ENCODE measurements at places on chromosomes 6 and 20.

- DNase-seq: no peak
Observed at GRCh38 chr6:558089-558488, 98.8 kb downstream of the HUS1B start.

GRCh38 chr6:108243836-108244235 is 17.0 kb downstream of the SNX3 start:
- no peak for DNase-seq

DNA sequence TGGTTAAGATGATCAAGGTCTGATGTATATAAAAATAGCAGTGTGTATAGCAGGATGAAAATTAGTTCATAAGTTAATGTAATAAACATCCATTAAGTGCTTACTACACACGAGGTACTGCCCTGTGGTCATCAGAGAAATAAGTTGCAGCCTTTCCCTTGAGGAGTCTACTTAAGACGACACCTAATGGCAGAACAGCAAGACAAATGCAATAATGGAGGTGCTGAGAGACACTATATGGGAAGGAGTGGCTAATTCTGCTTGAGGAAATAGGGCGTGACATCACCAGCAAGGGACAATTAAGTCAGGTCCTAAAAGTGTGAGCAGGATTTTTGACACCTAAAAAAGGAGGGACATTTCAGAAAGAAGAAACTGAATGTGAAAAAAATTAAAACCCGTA is 75.2 kb downstream of the BACH2 start:
- no peak for DNase-seq

DNA sequence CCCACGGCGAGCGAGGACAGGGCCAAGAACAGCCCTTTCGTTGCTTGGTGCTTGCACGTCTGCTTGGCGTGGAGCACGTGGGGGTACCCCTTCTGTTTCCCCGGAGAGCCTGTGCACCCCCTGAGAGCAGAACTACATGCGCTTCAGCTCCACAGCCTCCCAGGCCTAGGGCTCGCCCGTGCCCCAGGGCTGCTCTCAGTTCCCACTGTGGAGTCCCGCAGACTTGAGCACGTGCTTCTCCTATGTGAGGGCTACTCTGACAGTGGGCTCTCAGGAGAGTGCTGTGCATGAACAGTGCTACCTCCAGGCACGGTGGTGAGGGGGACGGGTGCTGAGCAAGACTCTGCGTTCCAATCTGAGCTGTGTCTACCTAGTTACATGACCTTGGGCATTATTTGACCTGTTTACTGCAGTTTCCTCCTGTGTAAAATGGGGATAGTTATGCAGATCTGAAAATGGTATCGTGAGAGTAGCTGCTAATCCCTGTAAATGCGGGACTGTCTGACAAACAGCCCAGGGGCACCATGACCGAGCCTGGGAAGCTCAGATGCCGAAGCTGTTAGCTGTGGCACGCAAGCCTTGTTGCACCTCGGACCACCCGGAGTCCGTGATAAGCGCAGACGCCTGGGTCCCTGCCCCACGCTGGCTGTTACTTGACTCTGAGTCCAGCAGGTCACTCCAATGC is 82.4 kb downstream of the IRF4 start:
- DNase-seq: no peak

DNA sequence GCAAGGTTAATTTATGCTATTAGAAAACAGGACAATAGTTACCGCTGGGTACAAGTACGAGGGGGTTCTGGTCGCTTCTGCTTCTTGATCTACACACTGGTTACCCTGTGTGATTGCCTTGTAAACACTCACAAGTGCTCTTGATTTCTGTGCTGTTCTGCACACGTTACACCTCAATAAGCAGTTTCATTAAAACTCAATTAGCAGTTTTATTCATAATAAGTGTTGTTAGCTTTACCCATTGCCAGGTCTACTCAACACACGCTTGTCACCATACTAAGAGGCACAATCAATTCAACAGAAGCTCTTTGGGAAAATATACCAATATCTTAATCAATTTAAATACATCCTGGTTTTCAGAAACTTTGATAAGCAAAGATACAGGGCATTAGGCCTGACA is 20.4 kb downstream of the BMP7 start:
- DNase-seq: no peak

DNA sequence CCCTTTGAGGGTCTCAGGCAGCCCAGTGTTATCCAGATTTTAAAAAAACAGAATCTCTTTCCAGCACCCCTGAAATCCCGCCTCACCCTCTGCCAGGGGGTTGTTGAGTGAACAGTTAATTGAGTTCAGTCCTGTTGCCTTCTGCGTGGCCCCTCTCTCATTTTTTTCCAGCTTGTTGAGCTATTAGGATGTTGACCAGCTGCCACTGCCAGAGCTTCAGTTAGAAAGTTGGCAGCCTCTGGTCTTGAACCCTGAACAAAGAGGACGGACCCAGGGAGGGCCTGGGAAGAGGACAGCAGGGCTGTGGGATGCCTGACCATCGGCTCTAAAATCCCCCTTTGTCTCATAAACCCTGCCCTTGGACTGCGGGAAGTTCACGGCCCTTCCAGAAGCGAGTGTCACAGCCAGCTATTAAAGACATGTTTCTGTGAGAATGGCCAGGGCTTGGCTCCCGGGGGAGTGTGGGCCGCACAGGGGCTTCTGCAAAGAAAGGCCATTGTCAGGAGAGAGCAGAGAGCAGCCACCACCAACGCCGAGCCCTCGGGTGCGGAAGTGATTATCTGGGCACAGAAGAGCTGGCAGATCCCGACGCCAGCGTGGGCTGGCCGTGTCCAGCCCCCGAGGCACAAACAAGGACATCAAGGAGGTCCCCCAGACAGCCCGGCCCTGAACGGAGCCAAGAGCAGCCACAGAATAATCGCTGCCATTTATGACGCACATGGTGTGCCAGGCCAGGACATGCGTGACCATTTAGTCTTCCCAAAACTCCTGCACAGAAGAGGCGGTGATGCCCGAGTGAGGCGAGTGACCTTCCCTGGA is 189.0 kb downstream of the ANKRD60 start:
- peak; percentile 73 for DNase-seq

DNA sequence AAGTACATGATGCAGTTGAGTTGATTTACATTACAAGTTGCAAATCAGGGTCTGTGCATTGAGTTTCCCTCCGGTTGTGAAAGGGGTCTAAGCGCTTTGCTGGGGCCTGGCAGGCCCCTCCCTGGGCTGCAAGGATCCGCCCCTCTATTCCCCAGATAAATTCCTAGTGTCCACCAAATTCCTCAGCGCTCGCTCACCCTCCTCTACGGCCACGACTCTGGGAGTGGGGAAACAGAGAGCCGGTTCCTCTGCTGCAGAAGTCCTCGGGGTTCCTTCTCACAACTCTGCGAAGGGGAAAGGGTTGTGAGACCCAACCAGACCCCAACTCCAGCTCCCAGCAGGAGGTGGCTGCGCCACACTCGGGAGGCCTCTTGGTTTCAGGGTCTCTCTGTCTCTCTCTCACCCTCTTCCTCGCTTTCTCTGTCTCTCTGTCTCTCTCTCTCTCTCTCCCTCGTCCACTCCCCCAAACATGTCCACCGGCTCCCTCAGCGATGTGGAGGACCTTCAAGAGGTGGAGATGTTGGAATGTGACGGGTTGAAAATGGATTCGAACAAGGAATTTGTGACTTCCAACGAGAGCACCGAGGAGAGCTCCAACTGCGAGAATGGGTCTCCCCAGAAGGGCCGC is at the start of gene TCF21:
Gene TCF21 (plus strand): TSS at position 185 of the 628 bp plus-strand sequence. CDS start 285 bp downstream, at position 470.
- DNase-seq: no peak

DNA sequence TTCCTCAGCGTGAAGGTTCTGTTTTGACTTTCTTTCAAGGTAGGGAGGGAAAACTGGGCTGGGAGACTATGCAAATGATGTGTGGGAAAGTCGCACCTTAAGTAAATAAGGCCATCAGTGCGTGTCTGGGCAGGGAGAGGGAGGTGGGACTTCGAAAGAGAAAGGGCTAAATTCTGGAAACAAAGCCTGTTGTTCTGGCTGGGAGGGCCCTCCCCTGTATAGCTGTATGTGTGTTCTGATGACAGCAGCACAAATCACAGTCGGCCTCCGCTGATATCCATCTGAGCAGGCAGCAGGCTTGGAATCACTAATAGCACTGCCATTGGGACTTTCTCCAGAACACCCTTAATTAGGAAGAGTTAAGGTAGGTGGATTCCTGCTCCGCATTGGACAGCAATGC is 19.2 kb downstream of the JAG1 start:
- DNase-seq: no peak

DNA sequence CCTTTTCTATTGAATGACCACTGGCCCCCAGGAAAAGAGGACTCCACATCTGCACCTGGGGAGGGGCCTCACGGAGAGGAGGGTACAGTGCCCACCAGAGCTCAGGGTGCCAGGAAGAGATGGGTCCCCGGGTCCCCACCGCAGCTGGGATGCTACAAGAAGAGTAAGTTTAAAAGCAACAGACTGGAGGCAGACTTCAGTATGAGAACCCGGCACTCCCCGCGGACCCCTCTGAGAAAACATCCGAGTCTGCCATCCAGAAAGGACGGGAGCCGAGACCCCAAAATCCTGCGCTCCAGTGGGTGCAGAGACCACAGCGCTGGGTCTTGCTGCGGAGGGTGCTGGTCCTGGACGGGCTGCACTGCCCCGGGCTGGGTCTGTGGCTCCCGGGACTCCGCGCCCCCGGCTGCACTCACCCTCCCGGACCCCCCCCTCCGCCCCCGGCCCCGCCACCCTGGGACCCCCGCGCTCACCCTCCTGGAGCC is 350 bp downstream of the HELZ2 start:
- no peak for DNase-seq

- no peak for DNase-seq
Observed at GRCh38 chr20:50572938-50573777, 63.0 kb downstream of the PTPN1 start.
